ENCODE measurements at places on chromosomes 1 and 21. TPM values are rescaled to one million over a fixed set of nuclear protein-coding genes. Genes with fewer than 3 reads are reported as not detected.

TRMT13 gene
- total RNA-seq = 14.8 TPM

DCST2 gene
- not detected for total RNA-seq

TNFSF4 gene
- total RNA-seq = 0.63 TPM

OR2T2 gene
- total RNA-seq = not detected

SLAMF8 gene
- total RNA-seq = not detected

TEX38 gene
- not detected for total RNA-seq

CHODL gene
- total RNA-seq = 0.73 TPM

ACTN2 gene
- total RNA-seq = 4.1 TPM

VHLL gene
- total RNA-seq = not detected

NID1 gene
- 24.9 TPM for total RNA-seq

SYDE2 gene
- 14.6 TPM for total RNA-seq

CHI3L1 gene
- total RNA-seq = not detected

PM20D1 gene
- total RNA-seq = not detected

LHX8 gene
- 1.5 TPM for total RNA-seq

DLGAP3 gene
- total RNA-seq = 13.2 TPM

FCRL1 gene
- total RNA-seq = not detected

GRCh38 chr1:175287849-175288248, 95.3 kb upstream of the KIAA0040 start:
- H3K27ac ChIP-seq = no peak overlapping the region
- no peaks in the 10 kb centered on the region for H3K36me3 ChIP-seq
- no peak overlapping the region for H3K4me3 ChIP-seq
- H3K27me3 ChIP-seq = no peaks in the 10 kb centered on the region

GRCh38 chr1:21822349-21822748, 10.3 kb downstream of the LDLRAD2 start:
- no peak overlapping the region for H3K4me3 ChIP-seq
- H3K4me1 ChIP-seq = no peaks in the 10 kb centered on the region
- H3K27ac ChIP-seq = no peak overlapping the region

DNA sequence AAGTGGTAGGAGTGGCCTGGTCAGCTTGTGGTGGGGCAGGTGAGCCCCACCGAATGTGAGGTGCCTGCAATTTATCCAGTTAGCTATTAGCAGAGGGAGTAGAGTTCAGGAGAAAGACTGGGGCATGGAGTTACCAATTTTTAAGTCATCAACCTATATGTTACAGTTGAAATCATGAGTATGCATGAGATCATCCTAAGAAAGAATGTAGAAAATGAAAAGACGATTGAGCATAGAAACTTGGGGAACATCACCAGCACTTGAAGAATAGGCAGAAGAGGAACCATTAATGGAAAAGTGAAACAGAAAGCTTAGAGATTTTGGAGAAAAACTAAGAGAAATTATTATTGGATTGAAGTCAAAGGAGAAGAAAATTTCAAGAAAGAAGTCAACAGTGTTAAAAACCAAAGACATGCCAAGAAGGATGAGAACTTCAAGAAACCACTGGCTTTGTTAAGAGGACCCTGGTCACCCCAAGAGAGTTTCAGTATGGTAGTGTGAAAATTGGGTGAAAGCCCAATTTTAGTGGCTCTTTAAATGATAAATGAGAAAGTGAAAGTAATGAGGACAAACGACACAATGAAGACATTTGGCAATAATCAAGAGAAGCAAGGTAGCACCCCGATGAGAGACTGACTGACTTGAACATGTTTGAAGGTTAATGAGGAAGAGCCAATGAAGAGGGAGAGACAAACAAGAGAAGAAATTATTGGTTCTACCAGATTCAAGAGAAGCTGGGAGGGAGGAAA, 36.7 kb downstream of the DNASE2B start:
- no peaks in the 10 kb centered on the region for H3K4me1 ChIP-seq
- no peak overlapping the region for H3K4me3 ChIP-seq
- no peak for DNase-seq
- H3K27me3 ChIP-seq = no peaks in the 10 kb centered on the region
- no peak overlapping the region for H3K27ac ChIP-seq
- no peaks in the 10 kb centered on the region for H3K36me3 ChIP-seq

- DNase-seq = peak; percentile 26
- H3K27me3 ChIP-seq = no peaks in the 10 kb centered on the region
- H3K36me3 ChIP-seq = no peaks in the 10 kb centered on the region
- peaks cover 9% of the 10 kb centered on the region for H3K4me1 ChIP-seq
Measured at GRCh38 chr1:39184354-39184818, 20.1 kb upstream of the MACF1 start.

DNA sequence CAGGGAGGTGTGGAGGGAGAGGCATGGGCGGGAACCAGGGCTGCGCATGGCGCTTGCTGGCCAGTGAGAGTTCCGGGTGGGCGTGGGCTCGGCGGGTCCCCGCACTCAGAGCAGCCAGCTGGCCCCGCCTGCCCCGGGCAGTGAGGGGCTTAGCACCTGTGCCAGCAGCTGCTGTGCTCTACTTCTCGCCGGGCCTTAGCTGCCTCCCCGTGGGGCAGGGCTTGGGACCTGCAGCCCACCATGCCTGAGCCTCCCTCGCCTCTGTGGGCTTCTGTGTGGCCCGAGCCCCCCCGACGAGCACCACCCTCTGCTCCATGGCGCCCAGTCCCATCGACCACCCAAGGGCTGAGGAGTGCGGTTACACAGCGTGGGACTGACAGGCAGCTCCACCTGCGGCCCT, 38.6 kb upstream of the WARS2 start:
- DNase-seq = no peak
- no peaks in the 10 kb centered on the region for H3K4me1 ChIP-seq
- H3K4me3 ChIP-seq = no peak overlapping the region
- H3K36me3 ChIP-seq = peaks cover 9% of the 10 kb centered on the region

GRCh38 chr1:212035835-212036605, 472 bp downstream of the DTL start:
- H3K4me3 ChIP-seq = peak overlapping the region; percentile 99
- H3K36me3 ChIP-seq = no peaks in the 10 kb centered on the region
- no peaks in the 10 kb centered on the region for H3K27me3 ChIP-seq
- H3K27ac ChIP-seq = peak overlapping the region; percentile 95
- no peak for DNase-seq

- DNase-seq = no peak
- no peak overlapping the region for H3K27ac ChIP-seq
Measured at GRCh38 chr1:232486006-232486405, 143.9 kb downstream of the SIPA1L2 start.

DNA sequence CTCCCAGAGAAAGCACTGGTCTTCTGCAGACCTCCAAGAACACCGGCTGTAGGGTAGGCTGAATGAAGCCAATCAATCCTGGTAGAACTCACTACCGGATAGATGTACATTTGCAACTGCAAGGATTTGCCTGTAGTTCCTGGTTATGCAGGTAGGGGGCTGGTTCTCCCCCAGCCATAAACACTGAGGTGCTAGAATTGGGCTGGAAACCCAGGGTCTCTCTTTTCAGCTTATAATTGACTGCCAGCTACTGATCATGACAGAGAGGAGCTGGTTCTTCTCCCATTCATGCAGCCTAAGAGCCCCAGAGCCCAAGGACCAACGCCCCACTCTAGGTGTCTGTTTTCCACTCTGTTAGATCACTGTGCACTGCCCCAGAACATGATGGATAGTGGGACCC, 21.5 kb upstream of the MTARC2 start:
- H3K27ac ChIP-seq = no peak overlapping the region
- no peaks in the 10 kb centered on the region for H3K36me3 ChIP-seq
- H3K27me3 ChIP-seq = no peaks in the 10 kb centered on the region
- DNase-seq = no peak
- no peak overlapping the region for H3K4me3 ChIP-seq

GRCh38 chr1:240956020-240956419, 344.1 kb upstream of the GREM2 start:
- no peak overlapping the region for H3K27ac ChIP-seq
- no peak for DNase-seq
- no peaks in the 10 kb centered on the region for H3K4me1 ChIP-seq

DNA sequence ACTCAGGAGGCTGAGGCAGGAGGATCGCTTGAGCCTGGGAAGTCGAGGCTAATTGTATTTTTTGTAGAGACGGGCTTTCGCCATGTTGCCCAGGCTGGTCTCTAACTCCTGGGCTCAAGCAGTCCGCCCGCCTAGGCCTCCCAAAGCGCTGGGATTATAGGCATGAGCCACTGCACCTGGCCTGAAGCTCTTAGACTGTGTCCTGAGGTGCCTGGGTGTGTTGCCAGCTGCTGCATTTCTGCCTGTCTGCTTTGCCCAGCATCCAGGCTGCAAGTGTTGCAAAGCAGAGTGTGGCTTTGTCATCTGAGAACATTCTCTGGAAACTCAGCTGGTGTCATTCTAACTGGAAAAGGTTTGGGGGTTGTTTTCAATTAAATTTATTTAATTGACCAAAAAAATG, 105.0 kb downstream of the HUNK start:
- no peaks in the 10 kb centered on the region for H3K4me1 ChIP-seq
- H3K27ac ChIP-seq = no peak overlapping the region
- no peaks in the 10 kb centered on the region for H3K36me3 ChIP-seq
- no peak overlapping the region for H3K4me3 ChIP-seq
- no peaks in the 10 kb centered on the region for H3K27me3 ChIP-seq

DNA sequence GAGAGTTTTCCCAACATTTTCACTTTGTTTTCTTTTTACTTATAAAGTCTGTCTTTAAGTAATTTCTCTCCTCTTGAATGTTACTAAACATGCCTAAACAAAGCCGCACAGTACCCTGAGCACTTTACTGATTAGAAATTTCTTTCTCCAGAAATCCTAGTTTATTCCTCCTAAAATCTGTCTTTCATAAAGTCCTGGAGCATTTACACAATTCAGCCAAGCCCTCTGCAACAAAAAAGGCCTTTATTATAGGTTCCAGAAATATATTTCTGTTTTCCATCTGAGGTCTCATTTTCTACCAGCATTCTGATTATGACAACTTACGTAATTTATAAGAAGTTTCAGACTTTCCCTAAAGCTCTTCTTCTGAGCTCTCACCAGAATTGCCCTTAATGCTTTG, 549.5 kb upstream of the OLFM3 start:
- H3K27me3 ChIP-seq = no peaks in the 10 kb centered on the region
- no peaks in the 10 kb centered on the region for H3K36me3 ChIP-seq
- no peak overlapping the region for H3K4me3 ChIP-seq
- H3K27ac ChIP-seq = no peak overlapping the region
- DNase-seq = no peak

DNA sequence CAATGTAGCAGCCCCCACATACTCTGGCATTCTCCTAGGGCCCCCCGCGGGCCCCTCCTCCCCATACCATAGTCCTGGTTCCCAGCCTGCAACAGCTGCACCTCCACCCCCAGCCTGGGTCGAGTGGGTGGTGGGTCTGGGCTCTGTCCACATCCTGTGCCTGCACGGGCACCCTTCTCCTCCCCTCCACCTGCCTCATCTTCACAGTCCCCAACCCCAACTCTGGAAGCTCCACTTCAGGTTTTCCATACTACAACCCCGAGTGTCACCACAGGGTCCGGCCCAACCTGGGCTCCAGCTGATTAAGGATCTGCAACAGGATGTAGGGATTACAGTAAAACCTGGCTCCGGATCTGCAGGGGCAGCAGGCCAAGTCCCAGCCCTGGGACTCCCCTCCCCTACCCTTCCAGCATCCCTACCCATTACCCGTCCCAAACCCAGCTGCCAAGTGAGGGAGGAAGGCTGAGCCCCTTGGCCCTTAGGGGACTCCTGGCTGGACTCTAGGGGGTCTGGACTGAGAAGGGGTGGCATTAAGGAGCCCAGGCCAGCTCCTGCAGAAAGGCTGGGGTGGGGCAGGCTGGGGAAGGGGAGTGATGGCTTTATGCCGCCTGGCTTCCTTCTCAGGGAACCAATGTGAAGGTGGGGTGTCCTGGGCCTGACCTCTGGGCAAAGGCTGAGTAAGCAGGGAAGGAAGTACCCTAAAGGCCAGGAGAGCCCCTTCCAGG, 116.8 kb downstream of the CASZ1 start:
- no peak overlapping the region for H3K27ac ChIP-seq
- H3K4me3 ChIP-seq = no peak overlapping the region
- peak; percentile 43 for DNase-seq
- peaks cover 51% of the 10 kb centered on the region for H3K4me1 ChIP-seq
- H3K27me3 ChIP-seq = no peaks in the 10 kb centered on the region

GRCh38 chr1:79193211-79194079, 186.9 kb upstream of the ADGRL4 start:
- H3K4me1 ChIP-seq = no peaks in the 10 kb centered on the region
- H3K27ac ChIP-seq = peak overlapping the region; percentile 77
- peak; percentile 42 for DNase-seq
- no peaks in the 10 kb centered on the region for H3K36me3 ChIP-seq

GRCh38 chr1:218164930-218165700, 120.0 kb upstream of the RRP15 start:
- peak overlapping the region; percentile 83 for H3K4me3 ChIP-seq
- H3K27ac ChIP-seq = no peak overlapping the region
- H3K27me3 ChIP-seq = no peaks in the 10 kb centered on the region
- no peaks in the 10 kb centered on the region for H3K36me3 ChIP-seq
- peak; percentile 33 for DNase-seq

- DNase-seq = no peak
- no peaks in the 10 kb centered on the region for H3K4me1 ChIP-seq
- H3K36me3 ChIP-seq = no peaks in the 10 kb centered on the region
- no peak overlapping the region for H3K4me3 ChIP-seq
- H3K27ac ChIP-seq = no peak overlapping the region
- H3K27me3 ChIP-seq = no peaks in the 10 kb centered on the region
Measured at GRCh38 chr1:199580300-199580699, 447.2 kb upstream of the NR5A2 start.

- no peaks in the 10 kb centered on the region for H3K36me3 ChIP-seq
- no peaks in the 10 kb centered on the region for H3K27me3 ChIP-seq
- no peaks in the 10 kb centered on the region for H3K4me1 ChIP-seq
- H3K27ac ChIP-seq = no peak overlapping the region
Measured at GRCh38 chr1:248759644-248760043, 4.1 kb upstream of the LYPD8 start.

- DNase-seq = no peak
- H3K27me3 ChIP-seq = peaks cover 9% of the 10 kb centered on the region
- peaks cover 45% of the 10 kb centered on the region for H3K36me3 ChIP-seq
- no peak overlapping the region for H3K4me3 ChIP-seq
Measured at GRCh38 chr1:9558271-9558945, 19.1 kb downstream of the SLC25A33 start.

- H3K4me3 ChIP-seq = no peak overlapping the region
- H3K27ac ChIP-seq = no peak overlapping the region
- no peaks in the 10 kb centered on the region for H3K27me3 ChIP-seq
- H3K36me3 ChIP-seq = peaks cover 3% of the 10 kb centered on the region
- H3K4me1 ChIP-seq = no peaks in the 10 kb centered on the region
Measured at GRCh38 chr21:46552274-46552673, 52.6 kb downstream of the S100B start.

- H3K4me1 ChIP-seq = no peaks in the 10 kb centered on the region
- H3K27ac ChIP-seq = no peak overlapping the region
- H3K27me3 ChIP-seq = no peaks in the 10 kb centered on the region
- H3K4me3 ChIP-seq = no peak overlapping the region
- DNase-seq = no peak
- no peaks in the 10 kb centered on the region for H3K36me3 ChIP-seq
Measured at GRCh38 chr21:27268290-27268689, 301.4 kb upstream of the ADAMTS5 start.

DNA sequence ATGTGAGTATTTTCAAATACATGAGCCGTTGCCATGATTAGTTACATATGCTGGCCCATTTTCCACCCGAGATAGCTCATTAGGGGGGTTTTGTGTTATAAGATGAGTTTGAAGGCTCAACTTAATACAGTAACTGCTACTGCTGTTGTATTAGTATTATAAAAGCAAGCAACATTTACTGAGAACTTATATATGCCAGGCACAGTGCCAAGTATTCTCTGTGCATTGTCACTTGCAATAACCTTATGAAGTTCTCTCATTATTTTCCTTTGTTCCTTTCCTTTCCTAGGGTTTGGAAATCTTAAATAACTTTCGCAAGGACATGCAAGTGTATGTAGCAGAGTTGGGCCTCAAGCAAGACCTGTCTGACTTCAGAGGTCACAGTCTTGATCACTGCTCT, 107.9 kb downstream of the RYR2 start:
- H3K4me1 ChIP-seq = peaks cover 2% of the 10 kb centered on the region
- DNase-seq = no peak
- no peaks in the 10 kb centered on the region for H3K36me3 ChIP-seq
- H3K4me3 ChIP-seq = no peak overlapping the region
- no peaks in the 10 kb centered on the region for H3K27me3 ChIP-seq

All from H1 (cell line).